ENCODE measurements at places on chromosomes 12 and 14. TPM values are rescaled to one million over a fixed set of nuclear protein-coding genes. Genes with fewer than 3 reads are reported as not detected.

The LRRK2 gene
- 5.1 TPM for total RNA-seq

The TMEM179 gene
- not detected for total RNA-seq

DNA sequence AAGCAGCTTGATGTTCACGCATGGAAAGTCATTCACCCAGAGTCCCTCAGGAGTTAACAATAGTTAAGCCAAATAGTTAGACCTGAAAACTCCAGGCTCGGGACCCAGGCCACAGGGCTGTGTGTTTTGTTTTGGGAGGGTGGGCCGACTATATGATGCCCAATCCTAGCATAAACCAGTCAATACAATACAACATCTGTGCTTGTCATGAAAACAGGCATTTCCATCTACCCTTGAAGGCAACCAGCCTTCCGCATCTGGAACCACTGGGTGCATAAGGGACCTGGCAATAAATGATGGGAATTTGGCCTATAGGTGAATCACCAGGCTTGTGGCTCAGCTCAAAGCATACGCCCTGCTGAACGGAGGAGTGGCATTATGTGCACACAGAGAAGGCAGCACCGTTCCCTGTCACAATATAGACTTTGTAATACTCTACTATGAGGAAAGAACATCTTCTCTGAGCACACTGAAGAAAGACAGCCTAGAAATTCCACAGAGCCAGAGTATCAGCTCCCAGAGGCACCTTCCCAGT is 91.0 kb upstream of the FOXN3 start:
- DNase-seq: peak; percentile 62

DNA sequence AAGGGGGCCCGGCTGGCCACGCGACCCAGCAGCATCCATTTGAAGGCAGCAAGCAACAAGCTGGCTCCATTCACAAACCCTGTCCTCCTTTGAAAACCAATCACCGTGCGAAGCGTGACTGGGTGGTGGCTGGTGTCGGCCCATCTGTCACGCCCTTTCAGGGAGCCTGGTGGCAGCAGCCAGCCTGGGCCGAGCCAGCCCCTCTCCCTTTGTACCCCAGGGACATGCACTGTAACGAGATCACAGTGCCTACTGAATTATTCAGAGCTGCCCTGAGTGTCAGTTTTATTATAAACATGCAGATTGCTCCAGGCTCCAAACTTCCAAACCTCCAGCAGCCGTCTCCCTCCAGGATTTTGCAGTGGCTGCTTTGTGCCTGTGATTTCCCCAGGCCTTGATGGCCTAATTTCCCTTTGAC is 22.3 kb upstream of the CTDSP2 start:
- peak; percentile 46 for DNase-seq

DNA sequence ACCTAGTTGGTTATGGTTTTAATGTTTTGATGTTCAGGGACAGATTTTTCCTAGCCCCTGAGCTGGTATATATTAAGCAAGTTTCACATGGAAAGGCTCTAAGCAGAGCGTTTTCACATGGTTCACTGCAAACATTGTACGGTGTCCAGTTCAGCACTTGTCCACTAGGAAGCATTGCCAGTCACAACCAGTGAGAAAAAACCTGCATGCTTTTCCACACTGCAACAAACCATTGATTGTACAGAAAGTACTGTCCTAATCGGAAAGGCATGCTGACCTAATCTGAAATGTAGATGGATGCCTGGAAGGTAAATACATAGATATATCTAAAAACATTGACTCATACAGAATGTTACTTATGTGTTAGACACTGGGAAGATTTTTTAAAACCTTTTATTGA is 25.0 kb upstream of the NPAS3 start:
- no peak for DNase-seq

DNA sequence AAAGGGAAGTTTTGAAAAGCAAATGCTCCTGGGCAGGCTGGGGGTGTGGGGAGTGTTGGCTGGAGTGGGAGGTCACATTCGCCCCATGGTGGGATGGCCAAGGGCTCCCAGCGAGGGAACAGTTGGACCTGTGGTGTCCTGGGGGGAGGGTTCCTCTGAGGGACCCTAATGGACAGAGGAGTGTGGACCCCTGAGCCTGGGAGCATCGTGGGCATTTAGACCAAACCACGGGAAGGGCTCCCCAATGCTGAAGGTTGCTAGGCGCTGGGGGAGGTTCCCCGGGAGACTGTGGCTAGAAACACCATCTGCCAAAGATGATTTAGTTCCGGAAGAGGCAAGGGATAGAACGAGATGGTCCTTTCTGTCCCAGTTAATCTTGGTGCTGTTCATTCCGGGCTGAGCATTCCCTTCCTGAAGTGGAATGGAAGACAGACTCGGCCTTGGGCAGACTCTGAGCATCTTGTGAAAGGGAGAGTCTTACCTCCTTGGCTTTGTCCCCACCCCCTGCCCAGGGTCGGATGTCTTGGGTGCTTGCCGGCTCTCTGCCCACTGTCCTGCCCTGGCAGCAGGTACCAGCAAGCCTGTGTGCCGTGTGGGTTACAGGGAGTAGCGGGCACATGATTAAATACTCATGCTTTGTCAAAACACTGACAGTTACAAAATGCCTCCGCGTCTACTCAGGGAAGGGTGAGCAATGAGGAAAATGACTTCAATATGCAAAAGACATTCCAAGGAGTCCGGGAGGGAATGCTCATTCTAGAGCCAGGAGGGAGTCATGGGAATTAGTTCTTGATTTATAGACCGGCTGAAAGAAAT is 215.9 kb downstream of the CACNA1C start:
- DNase-seq: peak; percentile 89

DNA sequence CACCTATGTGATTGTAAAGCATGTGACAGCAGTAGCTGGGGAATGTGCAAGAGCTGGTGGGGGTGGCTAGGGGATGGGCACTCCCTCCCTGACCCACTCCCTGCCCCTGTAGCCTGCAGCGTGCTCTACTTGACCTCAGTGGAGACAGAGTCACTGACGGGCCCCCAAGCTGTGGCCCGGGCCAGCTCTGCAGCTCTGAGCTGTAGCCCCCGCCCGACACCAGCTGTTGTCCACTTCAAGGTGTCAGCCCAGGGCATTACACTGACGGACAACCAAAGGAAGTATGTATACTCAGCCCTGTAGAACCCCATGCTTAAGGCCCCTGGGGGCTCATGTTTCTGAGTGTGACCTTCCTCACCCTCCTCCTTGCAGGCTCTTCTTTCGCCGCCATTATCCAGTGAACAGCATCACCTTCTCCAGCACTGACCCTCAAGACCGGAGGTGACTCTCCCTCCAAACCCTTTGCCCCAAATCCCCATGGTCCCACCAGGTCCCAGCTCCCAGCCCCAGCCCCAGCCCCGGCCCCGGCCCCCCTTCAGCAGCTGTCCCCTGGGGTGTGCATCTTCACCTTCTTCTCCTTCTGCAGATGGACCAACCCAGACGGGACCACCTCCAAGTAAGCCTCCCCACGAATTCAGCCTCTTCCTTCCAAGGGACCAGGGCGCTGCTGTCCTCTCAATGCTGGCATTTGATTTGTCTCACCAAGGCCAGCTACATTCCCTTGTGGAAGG is 13.3 kb downstream of the TNS2 start:
- DNase-seq: no peak

GRCh38 chr12:13094367-13094766 is 9.1 kb downstream of the GSG1 start:
- no peak for DNase-seq

GRCh38 chr12:124949779-124950728 is 35.6 kb upstream of the UBC start:
- DNase-seq: peak; percentile 76

The SMCO2 gene
- total RNA-seq: 0.88 TPM

The PIP4P1 gene
- 41.0 TPM for total RNA-seq

DNA sequence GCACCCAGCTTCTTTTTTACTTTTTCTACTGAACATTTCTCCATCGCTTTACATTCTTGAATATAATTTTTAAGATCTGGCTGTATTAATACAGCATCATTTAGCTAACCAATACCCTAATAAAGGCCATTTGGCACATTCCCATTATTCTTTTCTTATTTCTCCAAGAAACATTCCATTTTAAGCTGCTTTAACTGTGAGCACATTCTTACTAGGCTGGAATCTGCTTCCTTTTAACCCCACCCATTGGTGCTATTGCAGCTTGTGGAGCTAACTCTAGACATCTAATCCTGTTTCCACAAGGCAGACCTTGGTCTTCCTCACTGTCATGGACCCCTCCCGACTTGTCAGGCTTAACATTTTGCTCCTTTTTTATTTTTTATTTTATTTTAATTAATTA is 15.2 kb downstream of the CALM1 start:
- no peak for DNase-seq

DNA sequence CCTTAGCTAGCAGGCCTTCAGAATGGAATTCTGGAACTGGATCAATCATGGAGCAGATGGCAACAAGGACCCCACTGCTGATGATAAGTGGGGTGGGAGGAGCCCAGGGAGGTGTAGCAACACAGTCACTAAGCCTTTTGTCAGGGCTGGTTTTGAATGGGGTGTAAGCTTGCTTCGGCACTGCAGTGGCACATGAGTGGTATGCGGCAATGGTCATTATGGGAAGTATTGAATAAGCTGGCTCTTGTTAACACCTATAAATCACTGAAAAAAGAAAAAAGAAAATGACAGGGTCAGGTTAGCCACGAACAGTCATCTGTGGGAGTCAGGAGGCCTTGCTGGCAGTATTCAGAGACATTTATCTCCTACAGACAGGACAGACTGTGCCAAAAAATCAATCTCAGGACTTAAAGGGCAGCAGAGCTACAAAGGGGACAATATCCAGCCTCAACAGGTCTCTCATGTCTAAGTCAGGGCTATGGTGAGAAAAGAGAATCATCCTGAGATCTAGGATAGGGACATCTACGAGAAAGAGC is 19.1 kb downstream of the CDKL1 start:
- no peak for DNase-seq

The GPR132 gene
- under 0.01 TPM for total RNA-seq

The OR4K5 gene
- not detected for total RNA-seq

GRCh38 chr12:127803545-127803944 is 463.4 kb upstream of the TMEM132C start:
- DNase-seq: no peak

GRCh38 chr14:88572117-88572516 is 9.3 kb downstream of the ZC3H14 start:
- DNase-seq: no peak

DNA sequence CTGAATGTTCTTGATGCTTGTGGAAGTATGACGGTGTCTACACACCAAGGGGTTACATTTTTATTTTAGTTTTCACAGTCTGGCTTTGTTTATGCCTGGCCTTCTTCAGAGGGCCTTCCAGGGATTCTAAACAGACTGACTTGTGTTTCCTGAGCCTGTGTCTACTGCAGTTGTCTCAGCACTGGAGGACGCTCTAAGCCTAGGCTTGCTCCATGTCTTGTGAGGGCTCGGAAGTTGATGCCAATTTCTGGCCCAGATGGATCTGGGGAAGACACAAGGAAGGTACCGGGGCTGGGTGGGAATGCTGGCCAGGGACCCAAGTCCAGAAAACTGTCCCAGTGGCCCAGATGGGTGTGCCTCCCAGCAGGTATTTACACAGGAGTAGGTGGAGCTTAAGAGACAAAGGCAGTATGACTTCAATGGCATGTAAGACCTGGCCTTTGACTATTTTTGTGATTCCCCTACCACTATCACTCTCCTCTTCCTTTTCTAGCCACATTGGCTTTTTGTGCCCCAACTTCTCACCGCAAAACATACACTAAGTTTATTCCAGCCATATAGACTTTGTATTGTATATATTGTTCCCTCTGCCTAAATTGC is 56.9 kb downstream of the GPR137C start:
- DNase-seq: no peak

The HNF1A gene
- total RNA-seq: not detected

GRCh38 chr12:53803194-53803593 is 51.4 kb upstream of the CISTR start:
- DNase-seq: no peak

The UBE2N gene
- 53.0 TPM for total RNA-seq

The SOX5 gene
- 5.1 TPM for total RNA-seq

The SLC2A14 gene
- under 0.01 TPM for total RNA-seq

GRCh38 chr14:75445963-75446362 is 18.1 kb downstream of the JDP2 start:
- DNase-seq: no peak

The ETFBKMT gene
- total RNA-seq: 4.7 TPM

DNA sequence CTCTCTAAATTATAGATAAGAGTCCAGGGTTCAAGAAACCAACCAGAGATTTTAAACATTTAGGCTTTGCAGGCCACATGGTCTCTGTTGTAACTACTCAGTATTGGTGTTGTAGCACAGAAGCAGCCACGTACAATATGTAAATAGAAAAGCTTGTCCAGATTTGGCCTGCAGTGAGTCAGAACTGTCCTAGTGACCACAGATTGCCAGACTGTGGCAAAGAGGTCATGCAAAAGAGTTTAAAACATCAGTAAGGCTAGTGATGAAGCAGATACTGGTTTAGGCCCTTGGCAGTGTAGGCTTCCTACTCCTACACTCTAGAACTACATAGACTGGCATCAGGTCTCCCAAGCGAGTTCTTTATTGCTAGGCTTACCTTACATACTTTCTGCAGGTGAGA is 117.6 kb upstream of the GARIN6 start:
- DNase-seq: no peak

The KCNK13 gene
- total RNA-seq: not detected

GRCh38 chr14:71852181-71852580 is 80.0 kb upstream of the RGS6 start:
- no peak for DNase-seq

DNA sequence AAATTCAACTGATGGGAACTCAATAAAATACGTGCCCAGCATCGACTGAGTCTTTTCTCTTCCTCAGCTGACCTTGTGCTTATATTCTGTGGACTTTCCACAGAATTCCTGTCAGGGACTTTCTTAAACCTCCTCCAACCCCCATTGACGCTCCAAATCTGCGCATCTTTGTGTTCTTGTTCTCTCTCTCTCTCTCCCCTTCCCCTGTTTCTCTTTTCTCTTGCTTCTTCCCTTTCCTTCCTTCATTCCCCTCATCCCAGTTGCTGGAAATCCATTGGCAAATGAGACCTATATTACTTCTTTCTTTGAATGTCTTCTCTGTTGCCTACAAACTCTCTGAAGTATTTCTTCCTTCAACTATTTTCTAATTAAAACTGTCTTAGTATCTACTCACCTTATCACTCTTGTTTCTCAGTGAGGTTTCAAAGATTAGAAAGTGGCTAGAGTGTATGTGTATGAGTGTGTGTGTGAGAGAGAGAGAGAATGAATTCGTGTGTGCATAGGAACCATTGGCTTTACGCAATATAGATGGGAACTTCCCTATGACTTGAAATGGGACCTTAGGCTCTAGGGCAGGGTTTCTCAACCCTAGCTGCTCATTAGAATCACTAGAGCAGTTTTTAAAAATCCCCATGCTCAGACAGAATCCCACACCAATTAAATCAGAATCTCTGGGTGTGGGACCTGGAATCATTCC is 41.8 kb upstream of the DHRS7 start:
- DNase-seq: no peak

DNA sequence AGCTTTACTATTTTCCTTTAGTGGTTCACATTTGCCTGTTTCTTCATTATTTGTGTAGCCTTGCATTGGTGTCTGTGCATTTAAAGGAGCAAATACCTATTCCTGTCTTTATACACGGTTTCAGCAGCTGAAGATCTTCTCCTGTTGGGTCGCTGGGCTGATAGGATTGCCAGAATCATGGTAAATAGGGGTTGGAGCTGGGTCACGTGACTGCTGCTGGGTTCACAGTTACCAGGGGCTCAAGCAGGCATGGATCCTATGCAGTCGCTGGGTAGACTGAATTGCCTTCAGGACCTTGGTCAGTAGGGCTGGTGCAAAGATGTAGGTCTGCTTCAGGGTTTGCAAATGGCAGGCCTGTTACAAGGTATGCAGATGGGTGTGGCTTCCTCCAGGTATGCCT is 398.4 kb downstream of the RPS29 start:
- no peak for DNase-seq

Data from osteoblast (primary cell).